ENCODE measurements at places on chromosomes 3 and 15. TPM values are rescaled to one million over a fixed set of nuclear protein-coding genes. Genes with fewer than 3 reads are reported as not detected.
A peak's percentile ranks its signal among the peaks of the same experiment; 100 is the strongest.

- peaks cover 23% of the 10 kb centered on the region for H3K4me1 ChIP-seq
- no peaks in the 10 kb centered on the region for H3K27me3 ChIP-seq
- peak overlapping the region; percentile 97 for H3K4me3 ChIP-seq
Measured at GRCh38 chr3:113695431-113695785, 1.0 kb downstream of the USF3 start.

- DNase-seq: no peak
- peaks cover 2% of the 10 kb centered on the region for H3K4me1 ChIP-seq
- no peaks in the 10 kb centered on the region for H3K27me3 ChIP-seq
- no peak overlapping the region for H3K4me3 ChIP-seq
- H3K27ac ChIP-seq: no peak overlapping the region
- H3K36me3 ChIP-seq: peaks cover 65% of the 10 kb centered on the region
Measured at GRCh38 chr15:52667597-52667996, 11.6 kb downstream of the ATOSA start.

The DISP2 gene
- total RNA-seq: 1.5 TPM

DNA sequence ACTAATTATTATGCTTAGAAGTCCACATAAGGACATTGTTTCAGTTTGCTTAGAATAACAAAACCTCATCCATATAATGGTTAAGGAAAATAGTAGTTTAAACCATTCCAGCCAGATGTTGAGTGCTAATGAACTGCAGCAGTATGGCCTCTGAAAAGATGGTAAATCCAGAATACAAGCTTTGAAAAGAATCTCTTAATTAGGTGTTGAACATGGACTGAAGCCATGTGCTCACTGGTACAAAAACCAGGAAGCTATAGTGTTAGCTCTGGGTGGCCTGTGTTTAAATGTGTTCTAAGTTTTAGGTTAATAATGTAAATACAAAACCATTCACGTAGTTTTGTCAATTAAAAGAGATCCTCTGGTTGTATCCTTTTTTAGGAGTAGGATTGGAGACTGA, 78.2 kb downstream of the GALK2 start:
- H3K27ac ChIP-seq: peak overlapping the region; percentile 76
- peaks cover 33% of the 10 kb centered on the region for H3K36me3 ChIP-seq
- H3K27me3 ChIP-seq: no peaks in the 10 kb centered on the region
- H3K4me3 ChIP-seq: no peak overlapping the region
- no peak for DNase-seq

The ACAN gene
- total RNA-seq: 11.6 TPM

The PARP16 gene
- 9.5 TPM for total RNA-seq

The CAMK1 gene
- total RNA-seq: 10.7 TPM

The HEMK1 gene
- 23.1 TPM for total RNA-seq

The FGF12 gene
- total RNA-seq: not detected

- no peak overlapping the region for H3K27ac ChIP-seq
- no peak overlapping the region for H3K4me3 ChIP-seq
- no peak for DNase-seq
- H3K4me1 ChIP-seq: peaks cover 8% of the 10 kb centered on the region
Measured at GRCh38 chr3:114904633-114905032, 242.5 kb downstream of the ZBTB20 start.

GRCh38 chr3:180117381-180118163, 80.8 kb upstream of the PEX5L start:
- H3K4me1 ChIP-seq: no peaks in the 10 kb centered on the region
- no peak for DNase-seq
- H3K4me3 ChIP-seq: no peak overlapping the region
- H3K36me3 ChIP-seq: no peaks in the 10 kb centered on the region

DNA sequence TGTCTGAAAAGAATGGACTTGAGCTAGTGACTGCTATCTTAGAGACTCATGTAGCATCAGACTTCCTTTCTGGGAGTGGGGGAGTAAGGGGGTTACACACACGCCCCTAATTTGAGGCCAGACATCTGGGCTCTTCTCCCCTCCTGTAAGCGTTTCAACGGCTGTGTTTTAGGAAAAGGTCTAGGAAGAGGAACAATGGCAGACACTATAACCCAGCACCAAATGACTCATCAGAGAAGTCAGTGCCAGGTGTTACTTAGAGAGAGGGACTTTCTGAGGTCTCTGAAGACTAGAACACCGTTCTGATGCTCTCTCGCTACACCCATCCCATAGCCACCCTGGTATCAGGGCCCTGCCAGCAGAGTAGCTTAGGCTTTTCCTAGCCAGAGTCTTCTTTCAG, 65.5 kb downstream of the SSUH2 start:
- H3K27ac ChIP-seq: peak overlapping the region; percentile 54
- H3K4me1 ChIP-seq: peaks cover 67% of the 10 kb centered on the region
- no peak for DNase-seq
- peaks cover 4% of the 10 kb centered on the region for H3K36me3 ChIP-seq
- H3K27me3 ChIP-seq: no peaks in the 10 kb centered on the region
- H3K4me3 ChIP-seq: no peak overlapping the region

DNA sequence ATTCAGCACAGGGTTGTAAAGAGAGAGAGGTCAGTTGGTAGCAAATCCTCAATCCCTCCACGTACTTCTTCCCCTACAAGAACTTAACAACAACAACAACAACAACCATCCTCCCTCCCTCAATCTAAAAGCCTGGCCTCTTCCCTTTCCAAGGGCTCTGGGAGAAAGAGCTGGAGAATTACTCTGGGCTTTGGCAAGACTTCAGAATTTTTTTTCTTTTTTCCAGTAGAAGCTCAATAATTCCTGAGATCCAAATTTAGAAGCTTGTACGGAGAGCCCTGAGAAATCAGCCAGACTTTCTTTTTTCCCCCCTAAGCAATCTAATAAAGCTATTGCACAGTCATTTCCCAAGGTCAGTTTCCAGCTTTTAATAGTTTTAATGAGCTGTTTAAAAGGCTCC, 95.8 kb upstream of the CACNA2D3 start:
- no peak overlapping the region for H3K27ac ChIP-seq
- H3K36me3 ChIP-seq: no peaks in the 10 kb centered on the region
- no peak for DNase-seq
- H3K4me1 ChIP-seq: no peaks in the 10 kb centered on the region
- no peak overlapping the region for H3K4me3 ChIP-seq
- no peaks in the 10 kb centered on the region for H3K27me3 ChIP-seq

GRCh38 chr3:102573483-102574028, 138.7 kb downstream of the ZPLD1 start:
- no peak for DNase-seq
- H3K36me3 ChIP-seq: no peaks in the 10 kb centered on the region

The ATOSA gene
- 37.1 TPM for total RNA-seq

GRCh38 chr15:70439304-70439877, 324.0 kb downstream of the UACA start:
- H3K4me3 ChIP-seq: no peak overlapping the region
- no peaks in the 10 kb centered on the region for H3K4me1 ChIP-seq
- no peaks in the 10 kb centered on the region for H3K36me3 ChIP-seq
- no peak overlapping the region for H3K27ac ChIP-seq
- no peak for DNase-seq

The DNASE1L3 gene
- not detected for total RNA-seq

DNA sequence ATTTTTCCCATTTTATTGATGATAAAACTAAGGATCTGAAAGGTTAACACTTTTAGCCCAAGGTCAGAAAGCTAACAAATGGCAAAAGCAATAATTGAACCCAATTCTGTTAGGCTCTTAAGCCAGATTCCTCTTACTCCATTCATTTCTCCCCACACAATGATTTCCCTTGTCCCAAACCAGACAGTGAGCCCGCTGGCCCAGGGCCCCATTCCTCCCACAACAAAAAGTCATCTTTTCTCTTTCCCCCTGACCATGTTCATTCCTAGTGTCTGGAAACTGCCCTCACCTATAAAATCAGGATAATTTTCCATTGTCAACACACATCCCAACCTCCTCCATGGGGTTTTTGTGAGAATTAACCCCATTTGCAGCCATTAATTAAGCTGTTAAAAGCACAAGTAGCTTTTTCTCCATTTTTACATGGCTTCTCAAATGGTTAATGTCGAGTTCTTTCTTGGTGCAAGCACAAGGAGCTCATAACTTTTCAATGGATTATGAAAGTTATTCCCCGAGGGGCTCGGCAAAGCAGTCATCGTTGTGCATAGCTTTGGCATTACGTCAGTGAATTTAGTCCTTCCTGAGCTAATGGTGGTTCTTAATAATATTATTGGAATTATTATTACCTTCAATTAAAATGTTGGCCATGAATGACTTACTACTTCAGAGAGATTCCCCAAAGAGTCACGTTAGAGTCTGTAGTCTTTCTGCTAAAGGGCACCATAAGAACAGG, 151.0 kb upstream of the WNT5A start:
- DNase-seq: no peak
- H3K4me1 ChIP-seq: no peaks in the 10 kb centered on the region
- no peaks in the 10 kb centered on the region for H3K36me3 ChIP-seq
- no peak overlapping the region for H3K4me3 ChIP-seq

The DLL4 gene
- 0.39 TPM for total RNA-seq

GRCh38 chr3:59128685-59129084, 78.9 kb upstream of the CFAP20DC start:
- H3K27ac ChIP-seq: peak overlapping the region; percentile 88
- H3K27me3 ChIP-seq: no peaks in the 10 kb centered on the region
- DNase-seq: no peak
- H3K4me1 ChIP-seq: peaks cover 88% of the 10 kb centered on the region

- H3K27me3 ChIP-seq: no peaks in the 10 kb centered on the region
- no peak overlapping the region for H3K27ac ChIP-seq
- H3K36me3 ChIP-seq: peaks cover 4% of the 10 kb centered on the region
- no peak for DNase-seq
- H3K4me1 ChIP-seq: peaks cover 4% of the 10 kb centered on the region
- H3K4me3 ChIP-seq: no peak overlapping the region
Measured at GRCh38 chr3:27133060-27133459, 236.1 kb downstream of the NEK10 start.

DNA sequence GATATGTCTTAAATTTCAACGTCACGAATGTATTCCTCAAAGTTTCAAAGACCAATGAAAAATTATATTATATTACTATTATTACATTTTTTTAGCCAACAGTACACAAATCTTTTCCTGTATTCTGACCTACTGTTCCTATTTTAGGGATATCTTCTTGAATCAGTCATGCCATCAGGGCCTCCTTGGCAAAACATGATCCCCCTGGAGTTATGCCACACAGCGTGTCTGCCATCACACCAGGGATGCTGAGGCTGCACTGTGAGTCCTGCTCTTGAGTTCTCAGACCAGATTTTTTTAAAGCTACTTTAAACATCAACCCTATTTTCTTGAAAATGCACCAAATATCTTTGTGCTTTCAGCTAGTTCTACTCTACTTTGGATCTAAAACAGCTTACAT, 425.9 kb upstream of the ZNF385D start:
- DNase-seq: no peak
- H3K4me3 ChIP-seq: no peak overlapping the region
- peaks cover 11% of the 10 kb centered on the region for H3K27me3 ChIP-seq
- H3K27ac ChIP-seq: no peak overlapping the region

DNA sequence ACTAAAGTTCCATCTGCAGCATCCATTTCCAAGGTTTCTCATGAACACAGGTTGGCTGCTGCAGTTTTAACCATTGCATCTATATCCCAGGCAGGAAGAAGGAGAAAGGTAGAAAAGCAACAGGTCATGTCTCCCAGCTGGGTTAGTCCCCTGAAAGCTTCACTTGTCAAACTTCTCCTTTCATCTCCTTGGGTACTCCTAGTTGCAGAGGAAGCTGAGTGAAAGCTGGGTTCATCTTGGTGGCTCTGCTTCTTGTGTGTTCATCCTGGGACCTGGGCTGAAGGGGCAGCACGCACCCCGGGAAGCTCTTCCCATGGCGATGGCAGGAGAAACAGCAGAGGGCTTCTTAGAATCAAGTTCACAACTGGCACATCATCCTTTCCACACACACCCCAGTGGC, 61.3 kb upstream of the NR2C2 start:
- DNase-seq: no peak
- no peaks in the 10 kb centered on the region for H3K36me3 ChIP-seq
- no peaks in the 10 kb centered on the region for H3K4me1 ChIP-seq
- H3K4me3 ChIP-seq: no peak overlapping the region
- peaks cover 17% of the 10 kb centered on the region for H3K27me3 ChIP-seq
- H3K27ac ChIP-seq: no peak overlapping the region

DNA sequence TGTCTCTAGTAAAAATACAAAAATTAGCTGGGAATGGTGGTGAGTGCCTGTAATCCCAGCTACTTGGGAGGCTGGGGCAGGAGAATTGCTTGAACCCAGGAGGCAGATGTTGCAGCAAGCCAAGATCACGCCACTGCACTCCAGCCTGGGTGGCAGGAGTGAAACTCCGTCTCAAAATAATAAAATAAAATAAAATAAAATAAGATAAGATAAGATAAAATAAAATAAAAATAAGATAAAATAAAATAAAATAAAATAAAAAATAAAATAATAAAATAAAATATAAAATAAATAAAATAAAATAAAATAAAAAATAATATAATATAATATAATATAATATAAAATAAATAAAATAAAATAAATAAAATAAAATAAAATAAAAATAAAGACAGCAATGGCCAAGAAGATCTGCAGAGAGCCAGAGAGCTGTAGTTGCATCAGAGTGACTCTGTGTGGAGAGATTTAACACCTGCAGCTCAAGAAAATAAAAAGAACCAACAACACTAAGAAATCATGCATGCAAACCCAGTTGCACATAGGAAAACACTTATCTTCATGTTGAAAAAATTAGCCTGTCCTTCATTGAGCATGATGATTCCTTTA, 25.9 kb downstream of the LIPH start:
- no peak overlapping the region for H3K27ac ChIP-seq
- no peaks in the 10 kb centered on the region for H3K36me3 ChIP-seq
- H3K4me1 ChIP-seq: no peaks in the 10 kb centered on the region
- no peak overlapping the region for H3K4me3 ChIP-seq
- no peak for DNase-seq

- no peak overlapping the region for H3K27ac ChIP-seq
- H3K36me3 ChIP-seq: no peaks in the 10 kb centered on the region
- no peaks in the 10 kb centered on the region for H3K27me3 ChIP-seq
- H3K4me1 ChIP-seq: no peaks in the 10 kb centered on the region
- DNase-seq: no peak
- H3K4me3 ChIP-seq: no peak overlapping the region
Measured at GRCh38 chr15:35583863-35584528, 38.0 kb upstream of the DPH6 start.

The VEPH1 gene
- 0.21 TPM for total RNA-seq

GRCh38 chr3:32037932-32038267, 56.4 kb downstream of the ZNF860 start:
- DNase-seq: no peak
- H3K36me3 ChIP-seq: peaks cover 3% of the 10 kb centered on the region
- H3K4me1 ChIP-seq: peaks cover 12% of the 10 kb centered on the region
- no peaks in the 10 kb centered on the region for H3K27me3 ChIP-seq
- H3K27ac ChIP-seq: peak overlapping the region; percentile 80

GRCh38 chr3:81497572-81498251, 263.7 kb downstream of the GBE1 start:
- no peaks in the 10 kb centered on the region for H3K27me3 ChIP-seq
- H3K27ac ChIP-seq: no peak overlapping the region
- DNase-seq: no peak
- no peak overlapping the region for H3K4me3 ChIP-seq

GRCh38 chr3:49723296-49723627, 489 bp downstream of the GMPPB start:
- no peak for DNase-seq
- H3K36me3 ChIP-seq: peaks cover 17% of the 10 kb centered on the region
- peak overlapping the region; percentile 87 for H3K4me3 ChIP-seq
- H3K27ac ChIP-seq: peak overlapping the region; percentile 96

The SLC7A14 gene
- total RNA-seq: 1.8 TPM

- H3K4me3 ChIP-seq: peak overlapping the region; percentile 99
- H3K36me3 ChIP-seq: peaks cover 68% of the 10 kb centered on the region
- H3K27me3 ChIP-seq: no peaks in the 10 kb centered on the region
- H3K4me1 ChIP-seq: peaks cover 14% of the 10 kb centered on the region
- peak overlapping the region; percentile 96 for H3K27ac ChIP-seq
Measured at GRCh38 chr15:96333131-96334016, 2.9 kb downstream of the NR2F2 start.

The SEMA3B gene
- total RNA-seq: 8.1 TPM

GRCh38 chr3:197006860-197007259, 22.8 kb downstream of the MELTF start:
- DNase-seq: no peak
- no peak overlapping the region for H3K27ac ChIP-seq
- H3K4me1 ChIP-seq: peaks cover 6% of the 10 kb centered on the region
- H3K4me3 ChIP-seq: no peak overlapping the region
